Diencephalon (tissue), 1 donor: ENCODE measurements at places on chromosomes 3 and 15. TPM values are rescaled to one million over a fixed set of nuclear protein-coding genes. Genes with fewer than 3 reads are reported as not detected.

The P3H2 gene
- 2.3 TPM for total RNA-seq

The PPM1L gene
- total RNA-seq, result 78.7 TPM

The TGM4 gene
- total RNA-seq, result not detected

The WDR93 gene
- total RNA-seq, result 2.1 TPM

The RARRES1 gene
- total RNA-seq, result 1.4 TPM

The SH3GL3 gene
- total RNA-seq, result 52.8 TPM

The CHSY1 gene
- total RNA-seq, result 34.1 TPM

The SLC22A13 gene
- total RNA-seq, result 0.69 TPM
